ENCODE measurements at places on chromosomes 5 and 9. TPM values are rescaled to one million over a fixed set of nuclear protein-coding genes. Genes with fewer than 3 reads are reported as not detected.

The OTULINL gene
- 4.3 TPM for total RNA-seq

The PAEP gene
- not detected for total RNA-seq

The LURAP1L gene
- total RNA-seq: 5.2 TPM

The INSL4 gene
- not detected for total RNA-seq

The IL7R gene
- total RNA-seq: 1.6 TPM

The MCTP1 gene
- 18.0 TPM for total RNA-seq

The GPRIN1 gene
- 34.0 TPM for total RNA-seq

The ZNF483 gene
- total RNA-seq: 2.5 TPM

The FRMD3 gene
- total RNA-seq: 1.4 TPM

The IFNA5 gene
- total RNA-seq: not detected

The DMRT2 gene
- 0.35 TPM for total RNA-seq

The SCGB3A2 gene
- not detected for total RNA-seq

The BARHL1 gene
- total RNA-seq: not detected

The PCDHB11 gene
- total RNA-seq: 0.06 TPM
